ENCODE measurements at places on chromosomes 12 and 14.

- no peak for DNase-seq
These were observed 27.4 kb upstream of the PRKD1 start for GRCh38 chr14:29955087-29955486.

DNA sequence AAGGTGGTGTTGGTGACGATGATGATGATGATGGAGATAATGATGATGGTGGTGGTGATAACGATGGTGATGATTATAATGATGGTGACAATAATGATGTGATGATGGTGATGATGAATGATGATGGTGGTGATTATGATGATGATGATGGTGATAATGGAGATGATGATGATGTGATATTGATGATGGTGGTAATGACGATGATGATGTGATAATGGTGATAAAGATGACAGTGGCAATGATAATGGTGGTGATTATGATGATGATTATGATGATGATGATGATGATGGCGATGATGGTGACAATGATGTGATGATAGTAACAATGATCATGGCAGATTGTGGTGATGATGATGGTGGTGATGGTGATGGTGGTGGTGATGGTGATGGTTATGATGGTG, 518.0 kb downstream of the GLT1D1 start:
- no peak for DNase-seq

DNA sequence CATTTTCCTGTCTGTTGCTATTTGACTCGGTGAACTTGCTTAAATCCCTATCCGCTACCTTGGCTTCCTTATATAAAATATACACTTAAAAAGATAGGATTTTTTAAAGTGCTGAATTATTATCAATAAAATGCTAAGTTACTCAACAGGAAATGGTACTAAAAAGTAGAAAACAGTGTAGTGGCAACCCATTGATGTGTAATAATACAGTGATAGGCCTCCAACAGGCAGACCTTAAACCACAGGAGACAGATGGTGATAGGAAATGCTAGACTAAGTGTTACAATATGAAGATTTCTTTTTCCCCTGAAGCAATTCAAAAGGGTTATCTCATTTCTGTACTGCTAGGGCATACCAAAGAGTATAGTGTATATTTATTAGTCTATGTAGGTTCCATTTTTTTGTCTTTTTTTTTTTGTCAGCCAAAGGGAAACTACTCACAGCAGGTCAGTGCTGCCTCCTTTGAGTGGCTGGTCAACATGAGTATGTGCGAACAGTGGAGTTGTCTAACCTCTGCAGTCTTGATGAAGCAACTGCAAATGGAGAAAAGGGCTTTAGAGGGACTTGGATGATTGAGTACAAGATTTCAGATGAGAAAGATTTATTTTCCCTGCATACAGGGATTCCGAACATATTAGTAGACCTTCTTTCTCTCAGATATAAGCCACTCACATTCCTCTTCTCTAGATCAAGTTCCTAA, 183.8 kb downstream of the ACSS3 start:
- no peak for DNase-seq

GRCh38 chr12:24500831-24501230, 448.1 kb downstream of the BCAT1 start:
- DNase-seq: no peak

GRCh38 chr14:98754343-98755020, 517.5 kb downstream of the BCL11B start:
- DNase-seq: no peak

- DNase-seq: no peak
These were observed 104.4 kb downstream of the PPM1A start for GRCh38 chr14:60353420-60353819.

DNA sequence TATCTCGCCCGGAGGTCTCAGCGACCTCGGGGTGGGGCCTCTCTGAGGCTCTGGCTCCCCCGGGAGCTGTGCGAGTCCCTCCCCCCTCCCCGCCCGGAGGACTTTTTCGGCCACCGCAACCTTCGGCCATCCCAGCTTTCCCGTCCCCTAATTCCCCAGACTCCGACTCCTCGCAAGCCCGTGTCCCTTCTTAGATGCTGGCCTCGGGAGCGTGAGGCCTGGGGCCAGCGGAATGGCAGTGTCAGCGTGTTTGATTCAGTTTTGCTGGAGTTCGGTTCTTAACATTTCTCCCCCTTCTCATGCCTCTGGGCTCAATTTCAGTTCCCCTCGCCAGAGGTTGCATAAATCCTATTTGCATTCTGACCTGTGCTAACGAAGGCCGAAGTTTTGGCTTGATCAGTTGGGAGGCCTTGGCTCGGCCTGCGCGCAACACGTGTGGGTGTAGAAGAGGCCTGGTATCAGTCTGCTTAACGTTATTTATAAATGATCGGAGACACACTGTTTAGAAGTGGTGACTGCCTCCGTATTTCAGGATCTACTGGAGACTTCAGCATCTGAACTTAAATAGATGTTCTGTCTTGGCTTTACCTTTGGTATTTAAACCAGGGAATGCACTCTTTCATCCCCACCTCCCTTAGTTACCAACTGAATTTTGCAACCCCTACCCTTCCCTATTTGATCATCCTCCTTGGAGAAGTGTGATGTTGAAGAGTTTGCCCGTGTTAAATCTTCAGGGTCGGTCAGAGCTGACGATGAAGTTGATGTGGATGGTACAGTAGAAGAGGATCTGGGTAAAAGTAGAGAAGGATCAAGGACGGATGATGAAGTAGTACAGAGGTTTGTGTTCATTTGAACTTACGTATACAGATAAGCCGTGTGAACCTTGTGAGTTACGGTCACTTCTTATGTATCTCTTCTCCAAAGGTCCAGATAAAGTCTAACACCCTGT, 851 bp downstream of the HSP90B1 start:
- DNase-seq: no peak
